Stimulated activated CD8-positive, alpha-beta memory T cell treated with anti-CD3 and anti-CD28 coated beads, Interleukin-2, amount 100 ng/mL, for 1 hour (primary cell): ENCODE measurements at places on chromosomes 7 and 10.

- no peak for DNase-seq
Observed at GRCh38 chr7:1592299-1592871, 22.6 kb upstream of the PSMG3 start.

- DNase-seq, result no peak
Observed at GRCh38 chr7:1994931-1995330, 237.8 kb downstream of the MAD1L1 start.

DNA sequence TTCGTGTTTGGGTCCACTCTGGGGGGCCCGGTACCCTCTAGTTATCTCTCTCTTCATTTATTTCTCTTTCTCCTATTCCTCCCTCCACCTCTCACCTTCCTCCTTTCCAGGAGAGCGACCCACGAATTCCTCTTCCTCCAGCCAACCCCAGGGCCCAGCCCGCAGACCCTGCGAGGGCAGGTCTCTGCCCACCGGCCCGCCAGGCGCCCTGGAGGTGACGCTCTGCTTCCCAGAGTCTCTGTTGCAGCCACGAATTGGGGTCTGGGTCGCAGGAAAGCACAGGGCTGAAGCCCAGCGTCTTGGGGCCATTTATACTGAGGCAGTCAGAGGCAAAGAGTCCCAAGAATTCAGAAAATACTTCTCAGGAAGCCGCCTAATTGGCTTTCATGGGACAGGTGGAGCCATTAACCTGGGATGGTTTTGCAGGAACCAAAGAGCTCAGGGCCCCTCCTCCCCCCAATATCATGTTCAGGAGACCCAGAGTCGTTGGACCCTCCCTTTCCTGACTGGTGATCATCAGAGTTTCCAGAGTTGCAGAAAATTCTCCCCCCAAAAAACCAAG is 2.7 kb upstream of the EN2 start:
- no peak for DNase-seq

GRCh38 chr10:100223879-100224278 is 5.5 kb downstream of the CHUK start:
- no peak for DNase-seq

GRCh38 chr7:3688842-3689241 is 387.8 kb downstream of the SDK1 start:
- DNase-seq, result no peak

DNA sequence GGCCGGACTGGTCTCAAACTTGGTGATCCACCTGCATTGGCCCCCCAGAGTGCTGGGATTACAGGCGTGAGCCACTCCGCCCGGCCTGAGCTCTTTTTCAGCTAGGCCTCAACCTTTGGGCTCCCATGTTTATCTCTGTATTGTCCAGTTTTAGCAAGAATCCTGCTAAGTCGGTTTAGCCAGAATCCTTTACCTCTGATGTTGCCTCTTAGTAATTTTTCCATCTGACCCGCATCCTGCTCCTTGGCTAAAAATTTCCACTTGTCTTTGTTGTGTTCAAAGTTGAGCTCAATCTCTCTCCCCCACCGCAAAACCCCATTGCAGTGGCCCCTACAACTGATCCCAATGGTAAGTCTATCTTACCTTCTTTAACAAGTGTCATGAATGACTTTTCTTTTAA is 20.7 kb upstream of the ST7 start:
- no peak for DNase-seq

GRCh38 chr10:123013456-123014419 is 4.9 kb downstream of the ACADSB start:
- no peak for DNase-seq

DNA sequence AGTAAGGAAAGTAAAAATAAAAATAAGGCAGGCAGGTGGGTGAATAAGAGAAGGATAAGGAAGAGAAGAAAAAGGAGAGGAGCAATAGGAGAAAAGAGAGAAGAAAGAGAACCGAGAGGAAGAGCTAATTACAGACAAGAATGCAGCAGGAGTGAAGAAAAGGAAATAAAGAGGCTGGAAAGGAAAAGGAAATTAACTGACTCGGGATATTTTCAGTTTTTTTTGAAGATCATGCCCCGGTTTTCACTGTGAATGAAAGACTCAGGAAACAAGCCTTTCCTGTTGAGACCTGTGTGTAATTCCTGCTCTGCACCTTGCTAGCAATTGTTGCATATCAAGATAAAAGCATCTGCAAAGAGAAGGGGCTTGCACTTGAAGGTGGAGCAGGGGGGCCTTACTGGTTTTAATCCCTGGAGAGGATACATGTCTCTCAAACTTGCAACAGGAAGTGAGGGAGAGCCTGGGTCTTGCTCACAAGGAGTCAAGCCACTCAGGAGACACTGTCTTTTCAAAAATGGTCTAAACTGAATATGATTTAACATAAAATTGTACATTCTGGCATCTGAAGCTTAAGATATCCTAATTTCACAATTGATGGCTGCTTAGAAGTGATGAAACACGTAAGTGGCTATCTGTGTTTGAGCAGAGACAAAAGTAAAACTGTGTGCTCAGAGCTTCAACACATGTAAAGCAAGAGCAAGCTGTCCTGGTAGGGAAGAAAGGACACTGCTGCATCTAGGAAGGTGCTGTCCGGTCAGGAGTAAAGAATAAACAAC is 157.6 kb downstream of the FAM107B start:
- DNase-seq, result no peak

GRCh38 chr10:14612873-14613587 is 161.7 kb downstream of the FAM107B start:
- no peak for DNase-seq

DNA sequence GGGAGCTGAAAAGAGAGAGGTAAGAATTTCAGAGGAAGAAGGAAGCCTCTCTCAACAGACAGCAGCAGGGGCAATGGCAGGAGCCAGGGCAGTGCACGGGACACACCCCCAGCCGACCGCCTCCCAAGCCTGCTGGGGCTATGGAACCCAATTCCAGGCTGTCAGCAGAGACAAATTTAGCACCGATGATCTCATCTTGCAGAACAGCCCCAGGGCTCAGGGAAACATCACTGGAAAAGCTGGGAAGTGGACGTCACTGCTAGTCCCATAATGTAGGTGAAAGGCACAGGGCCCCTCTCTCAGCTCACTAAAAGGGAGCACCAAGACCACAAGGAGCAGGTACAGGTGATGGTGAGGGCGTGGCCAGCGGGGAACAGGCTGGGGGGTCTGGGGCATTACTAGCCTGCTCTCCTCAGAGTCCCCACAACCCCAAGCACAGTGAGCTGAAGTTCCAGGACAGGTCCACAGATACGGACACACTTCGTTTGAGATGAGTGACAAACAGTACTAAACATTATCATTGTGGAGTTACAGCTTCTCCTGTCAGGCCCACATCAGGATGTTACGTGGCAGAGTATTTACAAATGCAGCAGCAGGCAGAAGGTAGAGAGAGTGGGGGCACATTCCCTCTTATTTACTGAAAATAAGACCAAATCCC is 103.7 kb downstream of the PLXNA4 start:
- no peak for DNase-seq
